Renal cortical epithelial cell (primary cell): ENCODE measurements at places on chromosomes 3 and 15. TPM values are rescaled to one million over a fixed set of nuclear protein-coding genes. Genes with fewer than 3 reads are reported as not detected.
A peak's percentile ranks its signal among the peaks of the same experiment; 100 is the strongest.

DNA sequence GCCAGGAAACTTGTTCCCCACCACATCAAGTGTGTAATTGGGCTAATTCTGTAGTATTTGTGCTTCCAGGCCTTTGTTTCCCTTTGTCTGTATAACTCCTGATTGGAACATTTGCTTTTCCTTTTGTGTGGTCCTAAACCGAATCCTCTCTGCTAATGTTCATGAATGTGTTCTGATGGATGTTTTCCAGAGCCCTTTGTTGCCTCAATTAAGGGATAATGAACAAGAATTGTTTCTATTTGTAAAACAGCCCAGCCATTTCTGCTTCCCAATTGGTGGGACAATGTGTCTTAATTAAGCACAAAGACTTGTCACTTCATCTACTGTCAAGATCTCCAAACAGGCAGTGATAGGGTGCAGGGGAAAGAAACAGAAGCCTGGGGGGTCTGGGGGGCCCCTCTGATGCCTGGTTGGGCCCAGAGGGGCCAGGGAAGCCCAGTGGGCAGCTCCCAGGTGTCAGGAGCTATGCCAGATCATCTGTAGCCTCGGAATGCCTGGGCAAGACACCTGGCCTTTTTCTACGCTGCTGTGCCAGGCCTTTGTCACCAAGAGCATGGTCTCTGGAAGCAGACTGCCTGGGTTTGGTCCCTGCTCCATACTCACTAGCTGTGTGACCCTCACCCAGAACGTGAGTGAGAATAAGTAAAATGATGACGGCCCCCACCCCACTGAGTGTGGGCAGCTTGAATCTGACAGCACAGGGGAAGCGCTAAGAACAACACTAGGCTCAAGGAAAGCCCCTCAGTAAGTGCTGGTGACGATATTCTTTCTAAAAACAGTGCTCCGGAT is 116.6 kb upstream of the PRR20G start:
- no peak for DNase-seq

DNA sequence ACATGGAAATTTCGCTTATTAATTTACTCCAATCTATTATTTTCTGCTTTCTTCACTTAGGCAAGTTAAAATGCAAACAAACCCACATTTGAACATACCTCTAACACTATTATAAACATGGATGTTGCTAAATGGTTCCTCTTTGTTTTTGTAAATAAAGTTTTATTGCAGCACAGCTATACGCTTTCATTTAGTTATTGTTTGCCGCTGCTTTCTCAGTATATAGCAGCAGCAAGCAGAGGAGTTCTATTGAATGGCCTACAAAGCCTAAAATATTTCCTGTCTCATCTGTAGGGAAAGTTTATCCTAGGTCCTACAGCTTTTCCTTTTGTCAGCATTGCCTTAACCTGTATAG is 7.9 kb upstream of the CHD2 start:
- DNase-seq, result no peak

DNA sequence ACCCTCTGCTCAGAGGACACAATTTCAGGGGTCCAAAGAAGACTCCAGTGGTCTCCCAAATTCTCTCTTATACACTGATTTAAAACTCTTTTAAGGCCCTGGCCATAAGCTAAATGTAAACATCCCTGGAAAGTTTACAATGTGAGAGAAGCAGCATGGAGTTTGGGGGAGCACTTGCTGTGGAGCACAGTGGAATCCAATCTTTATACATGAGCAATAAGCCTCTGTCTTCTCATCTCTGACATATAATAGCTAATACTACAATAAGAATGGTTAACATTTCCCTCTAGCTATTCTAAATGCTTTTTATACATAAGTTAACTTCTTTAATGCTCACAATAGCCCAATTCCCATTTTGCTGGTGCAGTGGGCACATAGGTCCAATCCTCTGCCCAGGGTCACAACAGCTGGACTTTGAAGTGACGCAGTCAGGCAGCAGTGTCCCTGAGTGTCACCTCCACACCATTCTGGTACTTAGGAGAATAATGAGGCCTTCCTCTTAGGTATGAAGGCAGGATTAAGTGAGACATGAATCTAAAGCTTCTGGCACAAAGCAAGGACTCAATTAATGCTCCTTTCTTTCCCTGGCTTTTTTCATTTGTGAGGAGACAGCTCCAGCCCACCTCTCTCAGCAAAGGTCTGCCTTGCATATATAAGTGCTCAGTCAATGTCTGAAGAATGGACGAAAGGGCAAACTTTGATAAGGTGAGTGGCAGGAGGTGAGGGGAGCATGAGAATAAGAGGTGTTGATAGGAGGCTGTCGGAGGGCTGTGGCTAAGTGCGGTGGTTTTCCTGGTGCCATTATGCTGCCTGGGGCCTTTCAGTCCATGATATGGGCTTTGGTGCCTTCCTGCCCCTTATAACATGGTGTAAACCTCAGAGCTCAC is 26.3 kb downstream of the CCNL1 start:
- DNase-seq, result no peak

GRCh38 chr3:52615166-52615565 is 70.5 kb downstream of the PBRM1 start:
- no peak for DNase-seq

GRCh38 chr15:60350108-60350507 is 47.7 kb downstream of the ANXA2 start:
- DNase-seq, result no peak

DNA sequence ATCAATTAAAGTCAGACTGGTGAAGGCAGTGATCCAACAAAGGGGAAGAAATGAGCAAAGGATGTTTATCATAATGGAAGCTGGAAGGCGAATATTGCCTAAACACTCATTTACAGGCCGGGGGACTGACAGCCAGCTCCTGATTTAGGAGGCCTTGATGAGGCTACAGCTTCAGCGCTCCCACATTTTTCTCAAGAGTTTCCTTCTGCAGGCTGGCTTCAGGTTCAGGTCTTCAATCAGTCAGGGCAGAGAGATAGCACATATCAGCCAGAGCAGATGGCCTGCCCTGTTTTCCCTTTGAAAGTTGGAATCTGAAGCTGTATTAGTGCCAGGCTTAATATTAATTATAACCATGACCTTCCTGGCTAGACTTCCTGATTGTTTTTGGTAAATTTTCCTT is 218.9 kb downstream of the SV2B start:
- no peak for DNase-seq

GRCh38 chr3:197546307-197547085 is 9.3 kb downstream of the BDH1 start:
- DNase-seq, result peak; percentile 84

- peak; percentile 88 for DNase-seq
These were observed 45.9 kb downstream of the SUMF1 start for GRCh38 chr3:4421121-4421520.

DNA sequence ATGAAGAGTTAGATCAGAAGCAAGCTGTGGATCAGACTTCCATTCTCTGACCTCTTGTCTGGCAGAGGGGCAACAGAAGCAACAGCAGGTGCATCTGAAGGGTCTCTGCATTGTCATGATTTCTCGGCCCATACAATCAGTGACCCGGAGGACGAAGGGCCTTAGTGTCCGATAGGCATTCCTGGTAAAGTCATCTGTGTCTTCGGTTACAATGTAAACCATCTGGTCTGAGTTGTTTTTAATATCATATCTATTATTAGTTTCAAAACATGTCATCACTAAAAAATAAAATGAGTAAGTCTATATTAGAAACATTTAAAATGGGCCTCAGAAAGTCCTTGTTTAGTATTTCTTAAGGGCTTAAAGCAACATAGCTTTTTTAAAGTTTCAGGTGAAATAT is 38.8 kb upstream of the PLOD2 start:
- no peak for DNase-seq

DNA sequence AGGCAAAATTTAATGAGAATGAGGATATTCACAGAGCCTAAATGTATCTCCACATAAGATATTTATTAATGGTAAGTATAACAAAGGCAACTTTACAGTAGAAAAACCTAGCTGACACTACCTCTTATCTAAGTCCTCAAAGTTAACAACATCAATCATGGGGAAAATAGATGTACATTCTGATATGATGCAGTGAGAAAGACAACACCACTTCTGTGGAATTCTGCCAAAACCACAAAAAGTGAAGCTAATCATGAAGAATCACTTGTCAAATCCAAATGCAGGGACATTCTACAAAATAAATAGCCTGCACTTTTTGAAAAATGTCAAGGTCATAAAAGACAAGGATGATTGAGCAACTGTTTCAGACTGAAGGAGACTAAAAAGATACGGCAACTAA is 27.5 kb upstream of the EOMES start:
- no peak for DNase-seq

- no peak for DNase-seq
These were observed 233.4 kb downstream of the ITPR1 start for GRCh38 chr3:4726549-4726948.

DNA sequence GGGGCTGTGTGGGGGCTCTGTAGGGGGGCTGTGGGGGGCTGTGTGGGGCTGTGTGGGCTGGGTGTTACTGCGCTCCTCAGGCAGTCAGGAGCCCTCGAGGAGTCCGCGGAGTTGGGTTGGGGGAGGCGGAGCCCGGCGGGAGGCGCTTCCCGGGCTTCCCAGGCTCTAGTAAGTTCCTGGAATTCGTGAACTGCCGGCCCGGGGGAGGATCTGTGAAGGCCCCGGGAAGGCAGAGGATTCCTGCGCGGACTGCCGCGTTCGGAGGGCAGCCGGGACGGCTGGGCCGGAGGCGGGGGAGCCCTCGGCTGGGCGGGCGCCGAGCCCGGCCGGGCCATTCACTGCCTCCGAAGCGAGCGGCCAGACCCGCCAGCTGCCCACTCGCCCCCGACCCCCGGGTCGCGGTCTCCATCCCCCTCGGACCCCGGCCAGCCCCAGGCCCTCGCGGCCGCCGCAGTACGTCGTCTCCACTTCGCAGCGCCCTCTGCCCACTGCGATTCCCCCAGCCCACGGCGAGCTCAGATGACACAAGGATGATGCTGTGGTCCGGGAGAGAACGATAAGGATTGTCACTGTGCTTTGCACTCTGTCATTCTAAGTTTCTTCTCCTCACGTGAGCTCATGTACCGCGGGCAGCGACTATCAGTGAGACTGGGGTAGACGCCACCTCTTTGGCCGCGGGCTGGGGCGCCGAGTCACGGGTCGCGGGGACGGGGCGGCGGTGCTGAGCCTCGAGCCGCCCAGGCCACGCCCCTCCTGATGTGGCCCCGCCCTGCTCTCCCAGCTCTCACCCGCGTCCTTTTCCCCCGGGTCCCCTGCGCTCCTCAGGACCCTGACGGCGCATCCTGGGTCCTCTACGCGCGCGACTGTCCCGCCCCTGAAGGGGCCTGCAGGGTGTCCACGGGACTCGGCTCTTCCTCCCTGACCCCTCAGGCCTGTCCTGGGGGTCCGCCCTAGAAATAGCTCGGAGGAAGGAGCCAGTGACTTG is 65.3 kb downstream of the KLF13 start:
- DNase-seq, result peak; percentile 73

GRCh38 chr15:94970802-94971201 is 739.4 kb downstream of the MCTP2 start:
- no peak for DNase-seq

DNA sequence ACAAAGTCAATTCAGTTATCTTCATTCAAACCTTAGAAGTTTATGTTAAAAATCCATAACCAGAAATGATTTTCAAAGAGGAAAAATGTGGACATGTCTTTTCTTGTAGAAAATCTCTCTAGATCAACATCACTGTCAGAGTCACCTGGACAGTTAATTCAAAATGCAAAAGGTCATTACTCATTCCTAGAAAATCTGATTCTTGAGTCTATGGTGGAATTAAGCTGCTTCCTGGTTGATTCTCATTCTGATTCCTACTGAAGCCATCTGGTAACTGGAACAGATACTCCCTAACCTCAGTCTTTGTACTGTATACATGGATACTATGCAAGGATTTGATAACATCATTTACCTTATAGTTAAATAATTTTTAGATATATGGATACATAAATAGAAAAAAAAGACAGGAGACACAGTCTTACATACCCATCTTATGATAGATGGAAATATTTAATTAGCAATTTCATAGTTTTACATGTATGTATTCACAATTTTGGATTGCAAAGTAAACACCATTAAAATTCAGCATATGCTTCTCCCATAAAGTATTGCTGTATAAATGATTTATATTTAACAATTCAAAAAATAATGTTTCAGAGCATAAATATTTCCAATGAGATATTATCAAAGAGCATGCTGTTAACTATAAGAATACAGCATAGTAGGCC is 693.2 kb upstream of the CCDC54 start:
- DNase-seq, result peak; percentile 25

DNA sequence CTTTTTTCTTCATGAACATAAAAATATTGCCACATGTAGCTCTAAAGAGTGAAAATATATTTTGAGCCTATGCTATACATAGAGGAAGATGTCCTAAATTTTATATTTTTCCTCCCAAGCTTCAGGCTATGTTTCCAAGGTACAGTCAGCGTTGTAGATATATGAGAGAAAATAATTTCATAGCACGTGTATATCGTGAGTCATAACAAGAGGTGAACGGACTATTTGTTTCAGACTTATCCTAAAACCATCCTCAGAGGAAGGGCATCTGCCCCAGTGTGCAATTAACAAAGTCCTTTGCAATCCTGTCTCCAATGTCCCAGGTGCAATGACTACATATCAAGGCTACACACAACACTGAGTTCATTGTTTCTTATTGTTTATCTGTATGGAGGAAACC is 177.3 kb upstream of the ARRDC4 start:
- DNase-seq, result no peak

DNA sequence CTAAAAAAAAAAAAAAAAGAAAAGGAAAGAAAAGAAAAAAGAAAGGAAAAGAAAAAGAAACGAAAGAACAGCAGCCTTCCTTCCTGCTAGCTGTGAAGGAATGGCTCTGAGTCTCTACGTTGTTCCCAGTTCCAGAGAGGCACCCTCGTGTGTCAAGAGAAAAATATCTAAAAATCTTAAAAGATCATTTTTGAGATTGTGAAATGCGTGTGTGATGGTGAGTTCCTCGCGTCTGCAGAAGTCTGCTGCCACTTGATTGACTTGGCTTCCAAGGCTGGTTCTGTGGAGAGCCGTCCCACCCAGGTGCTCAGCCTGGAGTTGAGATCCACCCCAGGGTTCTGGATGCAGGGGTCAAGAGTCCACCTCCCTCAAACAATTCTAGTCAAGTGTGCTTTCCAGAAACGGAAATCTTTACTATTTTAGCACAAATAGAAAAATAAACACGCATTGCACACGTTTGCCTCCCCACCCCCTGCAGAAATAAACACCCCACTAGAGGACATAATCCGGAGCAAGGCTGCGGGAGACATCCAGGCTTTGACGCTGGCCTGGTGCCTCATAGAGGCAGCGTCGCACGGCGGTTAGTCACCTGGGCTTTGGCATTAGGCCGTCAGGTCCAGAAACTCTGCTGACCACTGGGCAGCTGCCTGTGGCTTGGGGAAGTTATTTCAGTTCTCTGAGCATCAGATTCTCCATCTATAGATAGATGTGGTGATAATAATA is 265.4 kb downstream of the FAM43A start:
- no peak for DNase-seq

GRCh38 chr3:84836961-84837360 is 121.8 kb upstream of the CADM2 start:
- no peak for DNase-seq

The WDR49 gene
- total RNA-seq, result 0.50 and 0.87 TPM in 2 replicates

The RTP1 gene
- total RNA-seq, result not detected in 2 replicates

The CELF6 gene
- 0.15 TPM in 1 of 2 replicates, not detected in the other for total RNA-seq

The SPSB4 gene
- total RNA-seq, result not detected in 2 replicates

The CTSH gene
- total RNA-seq, result 48.6 and 103 TPM in 2 replicates

The ROPN1B gene
- not detected in 2 replicates for total RNA-seq

The PFN2 gene
- total RNA-seq, result 133 and 181 TPM in 2 replicates

The EAF2 gene
- 3.0 and 4.0 TPM in 2 replicates for total RNA-seq

The ATP1B3 gene
- 39.8 and 155 TPM in 2 replicates for total RNA-seq

The GPR160 gene
- 28.6 and 50.5 TPM in 2 replicates for total RNA-seq
